ENCODE measurements at places on chromosomes 2 and 18.

DNA sequence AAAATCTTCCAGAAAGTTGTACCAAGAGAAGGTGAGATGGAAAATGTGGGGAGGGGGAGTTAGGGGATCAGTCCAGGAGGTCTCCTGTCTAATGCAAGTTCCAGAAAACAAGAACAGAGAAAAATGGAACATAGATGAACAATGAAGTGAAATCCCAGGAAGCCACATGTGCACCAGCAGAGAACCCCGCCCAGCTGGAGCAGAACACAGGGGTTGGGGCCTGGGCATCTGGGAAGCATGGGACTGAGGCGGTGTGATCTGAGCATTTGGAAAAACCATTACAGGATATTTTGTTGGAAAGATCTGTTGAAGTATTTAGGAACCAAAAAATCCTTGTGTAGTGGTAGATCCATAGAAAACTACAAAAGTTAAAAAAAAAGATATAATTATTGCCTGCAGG, 133.7 kb downstream of the INO80D start:
- no peak for DNase-seq

DNA sequence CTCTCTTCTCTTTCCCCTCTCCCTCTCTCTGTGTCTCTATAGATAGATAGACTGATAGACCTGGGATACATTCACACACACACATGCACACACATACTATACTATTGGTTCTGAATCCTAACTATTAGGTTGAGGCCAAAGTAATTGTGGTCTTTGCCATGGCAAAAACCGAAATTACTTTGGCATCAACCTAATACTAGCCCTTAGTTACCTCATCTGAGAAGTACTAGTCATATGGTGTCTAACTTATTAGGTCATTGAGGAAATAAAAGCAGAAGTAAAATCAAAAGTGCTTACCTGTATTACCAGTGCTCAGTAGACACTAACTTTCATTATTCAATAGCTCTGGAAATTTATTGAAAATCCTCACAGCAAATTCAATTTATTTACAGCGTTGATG, 451.5 kb downstream of the EPHA4 start:
- DNase-seq, result no peak

GRCh38 chr2:20224716-20225293, at the start of gene SDC1:
TSS of gene SDC1 (minus strand) at chr2:20225130. CDS start at chr2:20224867, 263 bp downstream.
- DNase-seq, result peak; percentile 57

- no peak for DNase-seq
Measured at GRCh38 chr2:135914485-135914884, 38.2 kb upstream of the MCM6 start.

- peak; percentile 55 for DNase-seq
Measured at GRCh38 chr2:179963626-179964025, 43.5 kb downstream of the CWC22 start.

- no peak for DNase-seq
Measured at GRCh38 chr2:15901808-15902130, 38.6 kb upstream of the MYCN start.

GRCh38 chr18:6374935-6375529, 39.7 kb downstream of the L3MBTL4 start:
- no peak for DNase-seq

DNA sequence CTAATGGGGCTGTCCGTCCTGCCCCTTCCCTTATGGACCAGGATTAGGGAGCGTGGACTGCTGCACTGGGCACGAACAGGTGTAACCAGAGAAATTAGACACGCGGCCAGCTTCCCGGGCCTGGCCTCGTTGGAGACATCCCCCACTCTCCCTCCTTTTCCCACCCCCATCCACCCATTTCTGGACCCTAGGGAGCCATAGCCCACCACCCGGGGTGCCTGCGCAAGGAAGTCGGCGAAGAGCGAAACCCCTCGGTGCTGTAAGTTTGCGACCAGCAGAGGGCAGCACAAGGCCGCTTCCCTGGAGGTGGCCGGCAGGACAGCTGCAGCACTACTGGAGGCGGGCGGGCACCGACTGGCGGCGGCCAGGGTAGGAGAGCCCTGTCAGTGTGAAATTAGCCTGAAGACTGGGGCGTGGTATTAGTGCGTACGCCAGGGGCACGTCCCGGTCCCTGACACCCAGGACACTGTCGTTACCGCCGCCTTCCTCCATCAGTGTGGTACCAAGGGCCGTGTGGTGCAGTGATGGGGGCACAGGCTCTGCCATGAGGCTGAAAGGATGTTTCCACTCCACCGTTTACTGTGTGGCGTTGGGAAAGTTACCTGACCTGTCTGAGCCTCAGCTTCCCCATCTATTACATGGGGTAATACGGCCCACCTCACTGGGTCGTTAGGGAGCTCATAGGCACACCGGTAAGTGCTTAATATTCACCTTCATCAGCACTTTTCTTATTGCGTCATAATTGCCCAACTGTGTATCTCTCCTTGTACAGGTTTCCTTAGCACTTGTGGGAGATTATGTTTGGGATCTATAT, 36.0 kb upstream of the CD207 start:
- DNase-seq, result peak; percentile 62

GRCh38 chr18:2617401-2617998, 38.0 kb upstream of the SMCHD1 start:
- DNase-seq, result peak; percentile 64

- peak; percentile 73 for DNase-seq
Measured at GRCh38 chr18:54254265-54254758, 15.0 kb upstream of the POLI start.

GRCh38 chr2:289362-290089, 1.6 kb upstream of the ALKAL2 start:
- DNase-seq, result peak; percentile 35

DNA sequence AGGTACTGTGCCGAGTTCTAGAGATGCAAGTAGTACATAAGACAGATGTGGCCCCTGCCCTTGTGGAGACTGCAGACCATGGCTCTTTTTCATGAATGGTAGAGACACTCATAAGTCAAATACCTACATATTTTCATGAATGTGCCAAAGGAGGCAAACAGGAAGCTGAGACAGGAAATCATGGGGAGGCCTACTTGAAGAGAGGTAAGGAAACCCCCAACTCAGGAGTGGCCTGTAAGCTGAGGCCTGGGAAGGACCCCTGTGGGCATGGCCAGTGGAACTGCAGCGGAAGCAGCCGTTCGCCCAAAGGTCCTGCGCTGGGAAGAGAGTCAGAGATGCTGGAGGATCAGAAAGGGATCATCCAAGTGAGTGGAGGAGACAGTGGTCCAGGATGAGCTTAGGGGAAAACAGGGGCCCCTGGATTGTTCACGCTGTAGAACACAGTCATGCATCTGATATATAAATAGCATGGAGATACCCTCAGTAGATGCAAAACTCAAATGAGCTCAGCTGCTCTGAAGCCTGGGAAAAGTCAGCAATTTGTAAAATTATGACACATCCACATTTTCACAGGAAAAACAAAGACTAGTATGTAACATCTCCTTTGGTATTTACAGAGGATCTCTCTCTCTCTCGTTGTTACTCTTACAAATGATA, 228.9 kb downstream of the NEDD4L start:
- DNase-seq, result no peak

DNA sequence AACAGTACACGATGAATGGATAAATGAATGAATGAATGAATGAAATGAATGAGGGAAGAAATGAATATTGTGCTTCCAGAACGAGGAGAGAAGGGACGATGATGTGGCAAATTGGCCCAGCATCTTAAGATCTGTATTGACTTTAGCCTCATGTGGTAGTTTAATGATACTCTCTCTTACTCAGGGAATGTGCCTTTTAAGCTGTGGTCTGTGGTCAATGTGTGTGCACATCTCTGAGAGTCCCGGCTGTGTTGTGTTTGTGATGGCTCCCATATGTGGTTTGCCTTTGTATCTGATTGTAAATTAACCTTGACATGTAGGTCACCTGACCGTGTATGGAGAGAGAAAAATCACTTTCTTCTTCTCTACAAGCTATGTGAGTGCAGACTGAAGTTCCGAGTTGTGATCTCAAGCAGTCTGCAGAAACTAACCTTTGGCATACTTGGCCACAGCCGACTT, 91.2 kb downstream of the NEDD4L start:
- DNase-seq, result peak; percentile 95

DNA sequence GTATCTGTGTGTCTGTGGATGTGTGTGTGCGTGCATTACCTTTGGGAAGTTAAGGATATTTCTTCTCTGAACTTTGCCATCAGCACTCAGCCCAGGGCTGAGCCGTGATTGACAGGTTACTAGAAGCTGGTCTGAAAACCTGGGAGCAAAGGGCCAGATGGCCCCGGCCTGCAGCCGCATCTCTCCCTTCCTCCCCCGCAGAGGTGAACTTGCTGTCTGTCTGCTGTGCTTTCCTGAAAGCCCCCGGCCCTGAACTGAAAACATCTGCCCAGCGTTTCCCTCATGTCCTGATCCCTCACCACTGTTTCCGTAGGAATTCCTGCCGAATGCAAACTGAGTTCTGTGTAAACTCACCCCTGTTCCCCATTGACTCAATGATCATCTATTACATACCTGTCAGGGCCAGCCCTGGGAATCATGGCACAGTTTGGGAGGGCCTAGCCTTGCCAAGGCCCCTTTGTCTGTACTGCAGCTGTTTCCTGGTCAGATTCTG, 45.8 kb downstream of the MYCN start:
- DNase-seq, result no peak

DNA sequence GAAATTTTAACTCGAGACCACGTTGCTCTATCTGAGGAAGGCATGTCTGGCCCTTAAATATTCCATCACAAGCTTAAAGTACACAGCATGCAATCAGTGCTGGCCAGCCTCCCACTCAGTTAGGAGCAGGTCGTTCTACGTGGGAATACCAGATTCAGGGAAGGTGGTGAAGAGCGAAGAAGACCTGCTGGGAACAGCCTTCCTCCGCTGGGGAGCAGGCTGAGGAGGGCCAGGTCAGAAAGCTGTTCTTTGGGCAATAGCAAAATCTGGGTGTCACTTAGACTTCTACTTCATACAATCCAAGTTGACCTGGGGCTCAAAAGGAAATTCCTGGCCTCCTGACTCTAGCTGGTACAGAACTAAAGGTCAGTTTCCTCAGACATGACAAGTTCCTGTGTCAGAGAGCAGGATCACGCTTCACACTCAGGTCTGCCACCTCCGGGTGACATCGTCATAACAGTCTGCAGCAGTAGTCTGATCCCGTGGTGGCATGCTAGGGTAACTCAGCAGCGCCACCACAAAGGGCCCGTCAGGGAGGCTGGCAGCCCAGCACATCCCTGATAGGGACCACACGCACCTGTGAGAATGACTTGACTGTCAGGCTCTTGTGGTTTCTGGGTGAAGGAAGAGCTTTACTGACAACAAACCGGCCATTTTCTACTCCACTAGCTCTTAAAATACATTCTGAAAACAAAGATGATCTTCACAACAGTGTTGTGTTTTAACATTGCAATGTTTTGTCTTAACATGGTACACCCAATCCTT, 35.2 kb upstream of the NAPG start:
- DNase-seq, result no peak

GRCh38 chr2:240372101-240372500, 63.4 kb upstream of the GPC1 start:
- DNase-seq, result no peak

- no peak for DNase-seq
Measured at GRCh38 chr18:43961722-43962121, 684.4 kb upstream of the SYT4 start.

GRCh38 chr2:13616059-13616458, 899.3 kb downstream of the TRIB2 start:
- DNase-seq, result no peak

DNA sequence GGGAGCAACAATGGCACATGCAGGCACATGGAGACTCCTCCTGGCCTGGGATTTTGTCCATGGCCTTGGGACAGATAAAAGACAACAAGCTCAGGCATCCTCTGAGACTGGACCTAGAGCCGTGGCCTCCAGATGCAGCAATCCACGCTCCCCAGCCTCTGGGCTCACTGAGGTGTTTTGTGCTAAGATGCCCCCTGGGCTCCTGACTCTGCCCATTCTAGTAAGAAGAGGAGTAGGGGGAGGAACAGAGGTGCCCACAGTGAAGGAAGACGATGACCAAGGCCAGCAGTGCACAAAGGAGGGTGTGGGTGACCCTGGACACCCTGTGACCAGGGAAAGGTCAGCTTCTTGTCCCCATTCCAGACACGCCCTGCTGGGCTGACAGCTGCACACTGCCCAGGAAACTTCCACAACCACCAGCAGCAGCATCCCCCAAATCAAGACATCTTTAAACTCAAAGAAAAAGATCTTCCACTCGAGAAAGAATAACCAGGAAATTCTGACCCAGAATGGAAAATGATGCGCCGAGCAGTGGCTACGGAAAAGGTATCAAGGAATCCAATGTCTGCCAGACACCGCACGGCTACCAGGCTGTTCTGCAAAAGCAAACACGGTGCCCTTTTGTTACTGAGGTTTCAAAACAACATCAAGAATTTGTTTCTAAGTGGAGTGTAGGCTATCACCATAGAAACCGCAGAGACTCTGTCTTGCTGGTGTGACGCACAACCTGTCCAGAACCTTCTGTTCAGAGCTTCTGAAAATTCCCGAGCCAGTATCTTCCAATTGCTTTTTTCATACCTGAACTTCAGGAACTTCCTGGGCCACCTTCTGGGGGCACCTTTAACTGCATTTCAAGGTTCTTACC, 65.5 kb downstream of the ZNF516 start:
- DNase-seq, result peak; percentile 66

DNA sequence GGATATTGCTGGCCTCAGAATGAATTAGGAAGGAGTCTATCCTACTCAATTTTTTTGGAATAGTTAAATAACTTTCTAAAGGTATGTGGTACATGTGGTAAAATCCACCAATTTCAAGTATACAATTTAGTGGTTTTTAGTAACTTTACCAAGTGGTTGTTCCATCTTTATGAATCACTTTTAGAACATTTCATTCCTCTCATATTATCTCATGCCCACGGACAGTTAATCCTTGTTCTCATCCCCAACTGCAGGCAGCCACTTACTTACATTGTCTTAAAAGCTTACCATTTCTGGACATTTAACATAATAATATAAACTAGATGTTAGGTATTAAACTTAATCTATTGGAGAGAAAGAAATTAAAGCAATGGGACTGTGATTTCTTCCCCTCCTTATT, 146.3 kb upstream of the ZC3H15 start:
- DNase-seq, result peak; percentile 27

GRCh38 chr18:40159141-40160017, 1795.7 kb upstream of the PIK3C3 start:
- peak; percentile 61 for DNase-seq

DNA sequence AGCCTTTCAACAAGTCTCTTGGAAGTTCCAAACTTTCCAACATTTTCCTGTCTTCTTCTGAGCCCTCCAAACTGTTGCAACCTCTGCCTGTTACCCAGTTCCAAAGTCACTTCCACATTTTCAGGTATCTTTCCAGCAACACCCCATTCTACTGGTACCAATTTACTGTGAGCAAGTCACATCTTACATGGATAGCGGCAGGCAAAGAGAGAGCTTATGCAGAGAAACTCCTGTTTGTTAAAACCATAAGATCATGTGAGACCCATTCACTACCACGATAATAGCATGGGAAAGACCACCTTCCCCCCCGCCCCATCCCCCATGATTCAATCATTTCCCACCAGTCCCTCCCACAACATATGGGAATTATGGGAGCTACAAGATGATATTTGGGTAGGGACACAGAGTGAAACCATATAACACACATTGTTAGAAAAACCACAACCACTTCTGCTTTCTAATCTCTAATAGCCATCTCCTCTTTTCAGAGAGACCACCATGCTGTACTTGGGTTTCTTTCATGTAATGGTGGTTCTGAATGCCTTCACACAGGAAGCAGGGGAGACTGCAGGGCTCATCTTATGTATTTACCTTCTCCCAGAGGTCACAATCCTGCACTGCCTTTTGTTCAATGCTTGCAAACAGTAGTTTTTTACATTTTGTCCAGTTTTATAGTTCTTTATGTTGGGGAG, 46.0 kb upstream of the CALCRL start:
- DNase-seq, result no peak

GRCh38 chr2:186730609-186731008, 36.7 kb downstream of the FAM171B start:
- no peak for DNase-seq

Data from astrocyte of the spinal cord (primary cell).